ENCODE measurements at places on chromosomes 4 and X.

- DNase-seq, result no peak
Measured at GRCh38 chr4:8000721-8001491, 61.2 kb upstream of the AFAP1 start.

DNA sequence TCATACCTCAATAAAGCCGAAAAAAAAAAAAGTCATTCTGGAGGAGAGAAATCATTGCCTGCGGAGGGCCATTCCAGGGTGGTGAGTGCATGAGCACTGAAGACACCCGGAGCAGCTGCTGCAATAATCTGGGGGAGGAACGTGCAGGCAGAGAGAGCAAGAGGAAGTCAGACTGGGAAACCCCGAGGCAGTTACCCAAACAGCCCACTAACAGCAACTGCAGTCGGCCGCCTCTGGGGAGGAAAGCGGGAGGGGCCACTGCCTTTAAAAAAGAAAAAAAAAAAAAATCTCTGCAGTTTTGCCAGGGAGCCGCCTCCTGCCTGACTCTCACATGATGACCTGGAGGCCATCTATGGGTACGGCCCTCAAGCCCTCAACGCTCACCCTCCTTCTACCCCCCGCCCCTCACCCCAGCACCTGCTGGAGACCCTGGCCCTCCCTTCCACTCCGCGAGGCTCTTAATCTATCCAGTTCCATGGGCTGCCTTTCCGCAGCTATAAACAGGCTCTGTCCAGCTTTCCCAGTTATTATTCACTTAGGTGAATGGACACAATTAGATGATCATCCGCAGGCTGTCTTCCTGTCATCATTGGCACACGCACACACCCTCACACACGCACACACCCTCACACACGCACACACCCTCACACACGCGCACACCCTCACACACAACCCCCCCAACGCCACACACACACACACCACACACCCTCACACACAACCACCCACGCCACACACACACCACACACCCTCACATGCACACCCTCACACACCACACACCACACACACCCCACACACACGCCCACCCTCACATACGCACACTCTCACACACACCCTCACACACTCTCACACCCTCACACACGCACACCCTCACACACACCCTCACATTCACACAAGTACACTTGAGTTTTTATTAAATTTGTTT, 3.4 kb upstream of the AVPR2 start:
- DNase-seq, result peak; percentile 40

DNA sequence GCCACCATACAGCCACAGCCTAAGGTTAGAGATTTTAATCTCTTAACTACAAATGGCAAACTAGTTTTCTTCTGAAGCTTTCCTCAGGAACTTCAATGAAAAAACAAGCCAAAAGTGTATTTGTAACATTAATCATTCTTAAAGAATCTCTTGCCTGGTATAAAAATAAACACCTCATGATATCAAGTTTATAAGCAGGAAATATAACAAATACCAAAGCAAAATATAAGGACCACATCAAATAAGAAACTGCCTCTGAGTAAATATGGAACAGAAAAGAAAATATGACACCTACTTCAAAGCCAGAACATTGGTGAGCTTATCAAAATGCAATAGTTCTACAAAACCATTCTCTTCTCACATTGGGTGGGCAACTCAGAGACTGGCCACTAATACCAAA, 89.9 kb downstream of the GPC4 start:
- no peak for DNase-seq

GRCh38 chrX:15939737-15940136, 85.1 kb upstream of the AP1S2 start:
- no peak for DNase-seq

DNA sequence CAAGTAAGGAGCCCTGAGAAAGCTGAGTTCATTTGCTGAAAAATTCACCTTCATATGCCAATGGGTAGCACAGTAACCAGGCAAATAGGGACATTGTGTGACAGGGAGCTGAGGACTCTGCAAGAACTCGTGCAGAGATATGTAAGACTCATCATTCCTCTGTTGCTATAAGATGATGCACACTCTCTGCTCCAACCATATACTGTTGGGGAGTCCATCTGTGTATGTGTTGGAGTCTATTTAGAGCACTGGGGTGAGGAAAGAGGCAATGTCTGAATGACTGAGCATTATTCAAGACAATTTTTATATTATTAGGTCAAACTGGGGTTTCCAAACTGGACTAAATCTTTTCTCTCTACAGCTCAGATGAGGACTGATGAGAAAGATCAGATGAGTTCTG, 100.4 kb downstream of the QRFPR start:
- DNase-seq, result no peak

Data from NCI-H1694 (cell line).